Bone marrow (tissue), 2 donors: ENCODE measurements at places on chromosomes 3 and 15.

DNA sequence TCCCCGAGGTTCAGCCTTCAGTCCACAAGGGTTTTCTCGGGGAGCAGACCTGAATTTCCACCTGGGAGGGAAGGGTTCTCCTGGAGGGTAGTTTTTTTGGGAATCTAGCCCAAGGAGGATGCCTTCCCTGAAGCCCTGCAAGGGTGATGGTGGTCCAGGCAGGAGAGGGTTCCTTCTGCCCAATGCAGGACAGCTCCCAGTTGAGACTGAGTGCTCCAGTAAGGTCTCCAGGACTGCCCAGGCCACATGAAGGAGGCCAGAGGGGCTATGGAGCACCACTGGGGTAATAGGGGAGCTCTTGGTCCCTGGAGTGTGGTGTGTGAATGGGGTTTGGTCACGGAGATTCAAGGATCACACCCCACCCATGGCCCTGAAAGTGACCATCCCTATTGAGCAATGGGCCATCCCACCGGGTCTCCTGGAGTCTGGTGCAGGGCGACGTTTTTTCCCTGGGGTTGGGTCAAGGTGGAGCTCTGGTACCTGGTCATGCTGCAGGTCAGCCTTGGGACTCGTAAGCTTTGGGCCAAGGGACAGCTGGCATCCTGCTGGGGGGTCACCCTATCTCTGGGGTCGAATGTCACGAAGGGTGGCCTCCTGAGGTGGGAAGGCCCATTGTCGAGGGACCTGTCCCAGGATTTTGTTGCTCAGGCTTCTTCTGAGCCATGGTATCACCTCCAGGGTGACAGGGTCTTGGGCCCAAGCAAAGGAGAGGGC is 196.5 kb downstream of the UBE3A start:
- DNase-seq = no peak

GRCh38 chr3:128800241-128801187 is 74.5 kb downstream of the RAB7A start:
- no peak for DNase-seq

DNA sequence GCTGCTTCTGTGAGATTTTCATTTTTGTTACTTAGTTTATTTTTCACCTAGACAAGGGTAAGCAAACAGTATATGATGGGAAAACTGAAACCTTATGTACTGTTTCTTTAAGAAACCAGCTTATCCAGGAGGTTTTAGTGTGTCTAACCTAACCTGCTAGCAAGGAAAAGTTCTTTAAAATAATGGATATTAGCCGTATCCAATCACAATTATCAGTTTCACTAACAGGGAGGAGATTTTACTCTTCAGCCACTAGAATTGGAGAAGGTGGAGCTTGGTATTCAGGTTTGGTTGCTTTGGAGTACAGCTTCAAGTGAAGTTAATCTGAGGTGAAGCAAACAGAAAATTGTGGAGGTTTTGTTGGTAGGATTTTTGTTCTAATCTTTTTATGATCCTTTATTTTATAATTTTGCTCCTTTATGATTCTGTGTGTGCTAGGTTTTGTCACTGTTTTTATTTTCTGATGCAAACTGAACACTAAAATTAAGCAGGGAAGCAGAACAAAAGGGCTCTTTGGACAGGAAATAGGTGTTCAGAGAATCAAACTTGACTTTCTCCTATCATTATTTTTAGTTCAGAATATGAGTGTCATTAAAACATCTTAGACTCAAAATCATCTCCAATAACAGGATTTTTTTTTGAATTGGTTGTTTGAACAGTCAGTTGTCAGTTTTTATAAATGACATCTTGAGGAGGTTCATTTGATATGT is 13.0 kb downstream of the ZFAND6 start:
- DNase-seq = peak; percentile 89

DNA sequence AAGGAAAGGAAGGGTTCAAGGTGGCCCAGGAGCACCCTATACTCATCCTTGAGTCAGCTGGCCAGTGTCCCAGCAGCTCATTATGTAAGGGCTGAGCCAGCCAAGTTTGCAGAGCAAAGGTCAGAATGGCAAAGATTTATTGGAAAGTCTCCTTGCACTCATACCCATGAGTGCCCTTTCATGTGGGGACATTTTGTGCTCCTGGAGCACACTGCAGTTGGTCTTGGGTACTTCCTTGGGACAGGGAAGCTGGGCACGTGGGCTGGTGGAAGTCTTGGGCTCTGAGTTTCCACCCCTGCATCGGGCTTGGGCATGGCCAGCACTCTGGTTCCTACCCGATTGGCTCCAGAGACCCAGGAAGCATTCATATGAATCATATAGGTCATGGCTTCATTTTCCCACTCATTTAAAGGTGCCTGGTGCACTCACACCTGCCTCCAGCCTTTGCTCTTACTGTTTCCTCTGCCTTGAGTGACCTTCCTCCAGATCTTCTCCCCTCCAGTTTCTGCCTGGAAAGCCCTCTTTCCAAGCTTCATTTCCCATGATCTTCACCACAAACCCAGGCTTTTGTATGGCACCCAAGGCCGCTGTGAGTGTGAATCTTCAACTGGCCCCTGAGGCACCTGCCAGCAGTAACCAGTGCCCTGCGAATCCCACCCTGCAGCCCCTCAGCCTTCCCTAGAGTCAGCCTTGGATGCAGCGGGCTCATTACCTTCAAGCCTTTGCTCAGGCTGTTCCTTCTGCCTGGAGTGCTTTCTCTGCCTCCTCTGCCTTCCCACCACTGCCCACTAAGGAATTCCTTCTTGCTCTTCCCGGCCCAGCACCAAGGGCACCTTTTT is 10.5 kb upstream of the PRKCD start:
- DNase-seq = no peak

DNA sequence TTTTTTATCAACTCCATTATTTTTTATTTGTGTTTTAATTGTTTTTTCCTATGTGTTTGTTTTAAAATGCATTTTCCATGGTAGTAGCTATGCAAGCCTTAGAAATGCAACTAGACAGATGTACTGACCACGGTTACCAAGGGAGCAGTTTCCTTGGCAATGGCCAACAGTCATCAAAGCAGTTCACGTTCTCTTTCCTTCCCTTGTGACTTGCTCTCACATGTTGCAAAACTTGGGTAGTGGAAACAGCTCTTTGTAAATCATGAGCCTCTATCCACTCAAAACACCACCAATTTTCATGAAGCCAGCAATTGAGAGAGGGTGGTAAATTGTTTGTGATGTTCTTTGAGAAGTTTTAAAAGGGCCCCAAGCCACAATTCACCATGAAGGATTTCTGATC is 499.4 kb upstream of the MDFIC2 start:
- no peak for DNase-seq

DNA sequence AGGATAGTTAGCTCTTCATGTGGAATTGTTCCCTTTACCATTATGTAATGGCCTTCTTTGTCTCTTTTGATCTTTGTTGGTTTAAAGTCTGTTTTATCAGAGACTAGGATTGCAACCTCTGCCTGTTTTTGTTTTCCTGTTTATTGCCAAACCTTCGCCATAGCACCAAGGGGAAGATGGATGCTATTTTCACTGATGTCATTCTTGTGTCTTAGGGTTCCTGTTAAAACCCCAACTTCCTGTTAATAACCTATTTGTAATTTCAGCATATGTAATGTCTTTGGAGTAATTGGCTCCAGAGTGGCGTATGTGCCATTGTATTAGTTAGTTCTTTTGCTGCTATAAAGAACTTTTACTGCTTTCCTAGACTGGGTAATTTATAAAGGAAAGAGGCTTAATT is 10.8 kb downstream of the SAMMSON start:
- DNase-seq = no peak

DNA sequence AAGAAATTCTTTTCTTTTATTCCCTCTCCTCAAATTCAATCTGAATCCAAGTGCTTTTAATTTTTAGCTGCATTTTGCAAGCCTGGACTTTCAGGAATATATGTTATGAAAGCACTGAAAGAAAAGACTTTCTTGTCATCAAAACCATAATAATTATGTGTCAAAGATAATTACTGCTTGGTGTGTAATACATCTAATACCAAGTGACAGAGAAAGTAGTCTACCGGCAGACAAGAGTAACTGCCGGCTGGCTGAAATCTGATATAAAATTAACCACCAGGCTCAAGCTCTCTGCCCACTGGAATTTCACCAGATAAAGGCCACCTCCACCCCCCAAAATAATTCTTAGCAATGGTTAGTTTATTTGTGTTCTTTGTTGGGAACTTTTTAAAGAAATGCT is 220.9 kb upstream of the CDIN1 start:
- no peak for DNase-seq

DNA sequence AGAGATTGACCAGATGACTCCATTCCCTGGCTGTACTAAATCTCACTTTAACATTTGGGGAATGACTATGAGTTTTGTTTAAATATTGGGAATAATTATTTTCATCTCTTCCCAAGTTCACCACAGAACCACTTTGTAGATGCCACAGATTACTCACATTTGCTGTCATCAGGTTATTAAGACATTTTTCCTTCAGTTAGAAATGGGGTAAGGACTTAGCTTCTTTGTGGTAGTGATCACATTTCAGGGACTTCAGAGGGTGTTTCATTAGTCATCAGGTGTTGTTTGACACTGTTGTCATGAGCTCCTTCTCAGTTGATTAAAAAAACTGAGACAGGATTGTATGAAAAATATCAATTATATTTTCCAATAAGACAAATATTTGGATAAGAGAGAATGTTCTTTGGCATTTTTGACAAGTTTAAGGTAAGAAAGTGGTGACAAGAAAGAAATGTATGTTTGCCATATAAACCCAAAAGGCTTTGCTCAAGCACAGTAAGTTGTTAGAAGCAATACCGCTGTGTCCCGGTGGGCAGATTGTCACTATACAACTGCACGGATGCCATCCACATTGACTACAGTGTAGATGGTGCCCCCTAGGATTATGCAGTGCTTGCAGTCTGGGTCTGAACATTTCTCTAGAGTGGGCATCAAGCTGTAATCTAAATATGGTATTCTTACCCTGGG is 22.3 kb downstream of the FBXL2 start:
- no peak for DNase-seq
